ENCODE measurements at places on chromosomes 13 and 19.
A peak's percentile ranks its signal among the peaks of the same experiment; 100 is the strongest.

GRCh38 chr19:57288373-57288772 lies 8.1 kb downstream of the ZNF460 start:
- DNase-seq: no peak

- DNase-seq: no peak
These were observed 1.6 kb upstream of the GAS6 start for GRCh38 chr13:113865427-113865826.

GRCh38 chr13:32639502-32640105 lies 53.4 kb downstream of the PDS5B start:
- peak; percentile 22 for DNase-seq

DNA sequence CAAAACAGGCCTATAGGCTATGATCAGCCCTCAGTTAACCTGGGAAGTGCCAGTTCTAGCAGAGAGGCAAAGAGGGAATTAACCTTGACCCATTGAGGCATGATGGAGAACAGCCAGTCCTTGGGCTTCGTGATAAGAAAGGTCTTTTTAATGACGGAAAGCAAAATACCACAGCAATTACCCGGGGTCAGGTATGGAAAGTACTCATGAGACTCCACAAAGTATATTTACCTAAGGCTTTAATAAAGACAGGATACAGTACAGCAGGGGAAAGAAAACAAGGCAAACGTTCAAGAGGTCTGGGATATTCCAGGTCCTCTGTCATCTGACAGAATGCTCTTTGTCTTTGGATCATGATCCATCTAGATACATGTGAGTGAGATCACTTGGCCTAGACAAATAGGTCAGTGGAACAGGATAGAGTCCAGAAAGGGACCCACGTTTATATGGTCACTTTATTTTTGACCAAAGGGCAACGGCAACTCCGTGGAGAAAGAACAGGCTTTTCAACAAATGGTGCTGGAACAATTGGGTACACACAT lies 52.2 kb downstream of the WDFY2 start:
- no peak for DNase-seq

GRCh38 chr13:52845766-52846566 lies 2.5 kb downstream of the PCDH8 start:
- DNase-seq: peak; percentile 78

GRCh38 chr19:36041831-36042230 lies 9.2 kb upstream of the CLIP3 start:
- peak; percentile 29 for DNase-seq

- no peak for DNase-seq
These were observed 199.2 kb downstream of the COL4A1 start for GRCh38 chr13:110107568-110108347.

GRCh38 chr19:14418856-14419105 lies 360 bp downstream of the DDX39A start:
- peak; percentile 80 for DNase-seq

- DNase-seq: no peak
These were observed 523.7 kb upstream of the HTR2A start for GRCh38 chr13:47420568-47420967.

DNA sequence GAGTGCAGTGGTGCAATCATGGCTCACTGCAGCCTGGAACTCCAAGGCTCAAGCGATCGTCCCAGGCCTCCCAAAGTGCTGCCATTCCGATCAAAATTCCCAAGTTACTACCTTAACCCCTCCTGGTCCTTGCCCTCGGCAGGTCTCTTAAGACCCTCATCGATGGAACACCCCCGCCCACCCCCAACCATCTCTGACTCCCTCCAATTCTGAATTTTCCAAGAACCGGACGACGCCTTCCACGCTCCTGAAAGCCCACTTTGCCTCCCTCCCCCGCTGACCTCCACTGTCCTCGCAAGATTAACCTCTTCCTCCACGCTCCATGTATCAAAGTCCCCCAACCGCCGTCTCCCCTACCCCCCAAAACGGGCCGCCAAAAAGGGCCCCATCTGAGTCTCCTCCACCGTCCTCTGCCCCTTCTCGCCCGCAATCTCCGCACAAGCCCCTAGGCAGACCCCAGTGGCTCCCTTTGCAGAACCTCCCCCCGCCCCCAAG lies 539 bp downstream of the DAPK3 start:
- no peak for DNase-seq

GRCh38 chr19:55068950-55069864 lies 6.3 kb upstream of the RDH13 start:
- DNase-seq: peak; percentile 61

GRCh38 chr13:50444726-50445125 lies 398.8 kb downstream of the DLEU7 start:
- DNase-seq: no peak

DNA sequence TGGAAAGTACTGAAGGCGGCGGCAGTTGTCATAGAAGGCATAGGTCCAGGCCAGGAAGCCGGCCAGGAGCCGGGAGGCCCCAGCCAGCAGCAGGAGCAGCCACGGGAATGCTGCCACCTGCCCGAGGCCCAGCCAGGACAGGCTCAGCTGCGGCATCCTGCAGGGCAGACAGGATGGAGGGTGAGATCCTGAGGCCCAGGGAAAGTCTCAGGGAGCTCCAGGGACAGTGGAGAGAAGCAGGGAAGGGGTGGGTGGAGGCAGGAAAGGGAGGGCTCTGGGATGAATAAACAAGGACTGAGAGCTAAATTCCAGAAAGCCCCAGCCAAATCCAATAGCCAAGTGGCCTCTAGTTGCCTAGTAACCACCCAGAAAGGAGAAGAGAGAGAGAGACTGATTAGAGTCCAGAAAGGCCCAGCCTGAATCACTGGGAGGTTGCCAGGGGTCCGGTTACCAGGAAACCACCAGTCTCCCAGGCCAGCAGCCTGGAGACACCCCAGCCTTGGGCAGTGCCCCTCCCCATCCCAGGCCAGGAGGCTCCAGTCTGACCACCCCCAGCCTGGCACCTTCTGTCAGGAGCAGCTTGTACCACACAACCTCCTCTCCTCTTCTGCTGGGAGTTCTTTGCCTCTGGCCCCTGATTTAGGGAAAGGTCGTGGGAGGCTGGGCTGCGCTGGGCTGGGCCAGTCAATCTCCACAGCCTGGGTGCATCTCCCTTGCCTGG lies 7.5 kb upstream of the OR10H5 start:
- DNase-seq: peak; percentile 26

DNA sequence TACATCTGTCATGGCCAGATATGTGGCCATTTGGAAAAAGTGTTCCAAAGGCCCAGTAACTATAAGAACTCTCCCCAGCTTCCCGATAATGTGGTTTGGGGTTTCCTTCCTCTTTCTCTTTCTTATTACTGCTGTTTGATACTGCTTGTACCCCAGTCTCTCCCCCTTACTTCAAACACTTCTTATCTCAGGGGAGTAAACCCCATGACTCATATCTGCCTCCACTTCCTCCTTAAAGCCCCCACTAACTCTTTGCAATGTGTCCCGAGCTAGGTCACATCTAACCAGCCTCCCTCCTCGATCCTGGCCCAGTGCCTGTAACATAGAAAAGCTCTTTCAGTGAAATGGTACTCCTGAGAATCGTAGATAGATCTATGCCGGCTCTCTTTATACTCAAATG lies 82.4 kb upstream of the STARD13 start:
- DNase-seq: no peak

GRCh38 chr19:9868983-9869617 lies 34.0 kb downstream of the PIN1 start:
- no peak for DNase-seq

DNA sequence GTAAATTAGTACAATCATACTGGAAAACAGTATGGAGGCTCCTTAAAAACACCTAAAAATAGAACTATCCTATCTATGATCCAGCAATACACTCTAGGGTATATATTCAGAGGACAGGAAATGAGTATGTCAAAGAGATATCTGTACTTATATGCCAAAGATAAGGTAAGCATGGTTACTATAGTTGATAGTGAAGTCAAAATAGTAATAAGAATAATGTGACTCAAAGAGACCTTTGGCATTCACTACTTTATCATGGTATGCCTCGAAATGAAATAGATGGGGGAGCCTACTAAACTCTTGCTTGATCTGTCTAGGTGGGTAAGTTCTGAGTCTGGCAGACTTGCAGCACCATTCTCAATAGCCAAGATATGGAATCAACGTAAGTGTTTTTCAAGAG lies 30.3 kb downstream of the FXYD5 start:
- no peak for DNase-seq

GRCh38 chr19:45118106-45118505 lies 25.1 kb downstream of the PPP1R37 start:
- DNase-seq: no peak

GRCh38 chr19:6988257-6988656 lies 33.0 kb downstream of the MBD3L2B start:
- DNase-seq: no peak

DNA sequence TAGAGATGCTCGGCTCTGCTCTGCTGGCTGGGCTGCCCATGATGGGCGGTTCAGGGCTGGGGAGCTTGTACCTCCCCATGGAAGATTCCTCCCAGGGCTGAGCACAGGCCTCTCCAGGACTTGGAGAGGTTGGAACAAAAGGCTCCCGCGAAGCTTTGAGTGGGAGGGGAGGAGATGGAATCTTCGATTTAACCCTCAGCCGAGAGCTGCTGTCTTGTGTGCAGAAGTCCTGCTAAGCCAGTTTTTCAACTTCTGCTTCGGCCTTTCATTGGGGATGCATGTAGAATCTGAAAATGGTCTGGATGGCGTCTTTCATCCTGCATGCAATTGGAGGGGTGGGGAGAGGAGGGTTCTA lies 163.3 kb downstream of the KDM4B start:
- DNase-seq: no peak

GRCh38 chr13:19618977-19619376 lies 14.5 kb upstream of the MPHOSPH8 start:
- peak; percentile 40 for DNase-seq

- peak; percentile 17 for DNase-seq
These were observed 572 bp downstream of the UGGT2 start for GRCh38 chr13:96052656-96053002.

Measured in urothelium cell line (cell line).